NCI-H2107 (cell line): ENCODE measurements at places on chromosomes 13 and 19.

GRCh38 chr13:112653071-112653470 lies 36.8 kb upstream of the ATP11A start:
- DNase-seq, result no peak

DNA sequence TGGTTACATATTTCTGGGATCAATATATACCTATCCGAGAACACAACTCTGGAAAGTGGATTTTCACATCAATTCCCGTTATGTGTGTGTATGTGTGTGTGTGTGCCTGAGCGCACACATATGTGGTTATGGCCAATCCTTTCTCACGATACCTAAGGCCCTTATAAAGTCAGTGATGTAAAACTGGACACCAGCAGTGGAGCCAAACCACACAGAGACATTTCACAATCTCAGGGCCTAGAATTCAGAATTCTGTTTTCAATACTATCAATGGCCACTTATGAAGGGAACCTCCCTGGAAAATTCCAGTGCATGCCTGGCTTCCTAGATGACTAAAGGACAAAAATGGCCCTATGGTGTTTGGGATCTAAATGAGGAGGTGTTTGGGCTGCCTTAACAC lies 187.3 kb upstream of the UBL3 start:
- DNase-seq, result no peak

DNA sequence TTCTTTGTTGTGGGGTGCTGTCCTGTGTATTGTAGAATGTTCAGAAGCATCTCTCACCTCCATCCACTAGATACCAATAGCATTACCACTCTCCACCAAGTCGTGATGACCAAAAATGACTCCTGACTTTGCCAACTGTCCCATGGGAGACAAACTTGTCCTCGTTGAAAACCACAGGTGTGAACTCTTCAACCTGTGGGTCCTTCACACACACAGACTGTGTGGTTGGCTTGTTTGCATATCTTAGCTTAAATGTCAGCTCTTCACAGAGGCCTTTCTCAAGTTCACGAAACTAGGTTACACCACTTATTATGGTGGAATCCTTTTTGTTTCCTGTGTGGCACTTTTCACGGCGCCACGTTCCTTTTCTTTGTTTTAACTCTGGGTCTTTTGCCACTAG lies 6.8 kb downstream of the GPC5 start:
- no peak for DNase-seq

DNA sequence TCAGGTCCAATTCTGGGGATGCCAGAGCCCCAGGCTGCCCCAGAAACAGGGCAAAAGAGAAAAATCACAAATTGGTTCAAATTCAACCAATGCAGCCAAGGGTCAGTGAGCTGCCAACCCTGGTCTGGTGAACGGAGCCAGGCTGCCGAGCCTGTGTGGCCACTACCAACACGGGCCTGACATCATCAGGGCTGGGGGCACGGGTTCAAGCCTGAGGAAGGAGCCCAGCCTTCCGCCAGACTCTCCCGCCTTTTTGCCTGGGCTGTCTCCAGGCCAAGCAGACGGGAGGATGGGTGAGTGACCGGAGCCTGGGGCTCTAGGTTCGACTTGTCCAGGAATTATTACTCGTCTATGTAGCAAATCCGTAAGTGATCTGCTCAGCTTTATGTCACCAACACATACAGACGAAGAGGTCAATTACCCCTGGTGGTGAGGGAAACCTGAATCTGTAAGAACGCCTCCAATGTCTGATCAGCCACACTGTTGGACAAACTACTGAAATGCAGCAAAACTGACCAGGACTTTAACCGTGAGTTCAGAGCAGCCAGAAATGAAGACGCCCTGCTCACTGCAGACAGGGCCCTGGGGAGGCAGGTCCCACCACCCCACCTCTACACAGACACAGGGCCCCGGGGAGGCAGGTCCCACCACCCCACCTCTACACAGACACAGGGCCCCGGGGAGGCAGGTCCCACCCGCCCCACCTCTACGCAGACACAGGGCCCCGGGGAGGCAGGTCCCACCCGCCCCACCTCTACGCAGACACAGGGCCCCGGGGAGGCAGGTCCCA lies 31.8 kb downstream of the RAB20 start:
- no peak for DNase-seq
